Neural progenitor cell (in vitro differentiated cells): ENCODE measurements at places on chromosomes 2 and 18. TPM values are rescaled to one million over a fixed set of nuclear protein-coding genes. Genes with fewer than 3 reads are reported as not detected.

Gene CYTIP
- total RNA-seq: 0.19 and 0.54 TPM in 2 replicates

Gene SERPINB2
- not detected in 2 replicates for total RNA-seq

Gene RDH14
- 27.7 and 33.5 TPM in 2 replicates for total RNA-seq

Gene LYG2
- total RNA-seq: not detected in 2 replicates

Gene GAL3ST2
- total RNA-seq: 0.09 TPM in 1 of 2 replicates, not detected in the other

Gene CPS1
- 73.2 and 86.8 TPM in 2 replicates for total RNA-seq

Gene SNORC
- total RNA-seq: 2.6 TPM in 1 of 2 replicates, not detected in the other

Gene ABHD3
- 13.5 and 21.0 TPM in 2 replicates for total RNA-seq

Gene PROM2
- total RNA-seq: 0.95 and 2.4 TPM in 2 replicates

Gene ATG9A
- total RNA-seq: 32.7 and 40.3 TPM in 2 replicates

Gene EFEMP1
- total RNA-seq: 16.1 and 25.5 TPM in 2 replicates

Gene HOXD12
- total RNA-seq: not detected in 2 replicates

Gene HOXD11
- not detected in 2 replicates for total RNA-seq

Gene GATA6
- 0.26 and 0.28 TPM in 2 replicates for total RNA-seq

Gene SERPINB3
- not detected in 2 replicates for total RNA-seq

Gene ANKRD62
- total RNA-seq: 0.15 TPM in 1 of 2 replicates, not detected in the other

Gene FAM124B
- 0.15 TPM in 1 of 2 replicates, not detected in the other for total RNA-seq

Gene C1QL2
- total RNA-seq: not detected in 2 replicates

Gene RAPGEF4
- 1.1 and 1.8 TPM in 2 replicates for total RNA-seq

Gene CNGA3
- not detected in 2 replicates for total RNA-seq

Gene VIL1
- total RNA-seq: 0.22 TPM in 1 of 2 replicates, not detected in the other

Gene REG3A
- not detected in 2 replicates for total RNA-seq

Gene ALLC
- not detected in 2 replicates for total RNA-seq

Gene DPY30
- total RNA-seq: 110 and 199 TPM in 2 replicates

Gene ACMSD
- total RNA-seq: not detected in 2 replicates

Gene ITGAV
- 58.7 and 72.8 TPM in 2 replicates for total RNA-seq

Gene ACADL
- total RNA-seq: 0.09 TPM in 1 of 2 replicates, not detected in the other

Gene AMER3
- not detected in 2 replicates for total RNA-seq

Gene MYO5B
- total RNA-seq: 5.0 and 6.7 TPM in 2 replicates

Gene ALPP
- not detected in 2 replicates for total RNA-seq

Gene CRYGC
- total RNA-seq: not detected in 2 replicates

Gene KCNG3
- total RNA-seq: 6.8 and 7.8 TPM in 2 replicates

Gene ONECUT2
- total RNA-seq: 0.06 and 0.15 TPM in 2 replicates

Gene TTR
- 1.8 TPM in 1 of 2 replicates, not detected in the other for total RNA-seq

Gene RUFY4
- total RNA-seq: not detected in 2 replicates

Gene LPIN1
- 18.0 and 22.9 TPM in 2 replicates for total RNA-seq

Gene WNT6
- not detected in 2 replicates for total RNA-seq

Gene PRSS56
- total RNA-seq: not detected in 2 replicates

Gene HOXD10
- not detected in 2 replicates for total RNA-seq

Gene SERPINB11
- total RNA-seq: not detected in 2 replicates

Gene APOB
- total RNA-seq: 0.34 and 0.47 TPM in 2 replicates

Gene SLC4A5
- total RNA-seq: 1.7 and 2.0 TPM in 2 replicates

Gene CCDC74B
- total RNA-seq: 8.8 and 13.8 TPM in 2 replicates

Gene GALNT14
- 6.0 and 6.4 TPM in 2 replicates for total RNA-seq

Gene HTR2B
- total RNA-seq: not detected in 2 replicates

Gene CRYGD
- not detected in 2 replicates for total RNA-seq

Gene KCNE4
- total RNA-seq: not detected in 2 replicates

Gene CD207
- total RNA-seq: not detected in 2 replicates

Gene LRATD1
- 1.9 and 2.9 TPM in 2 replicates for total RNA-seq

Gene MBD5
- 32.0 and 38.8 TPM in 2 replicates for total RNA-seq

Gene TLK1
- 26.4 and 31.1 TPM in 2 replicates for total RNA-seq

Gene RNF152
- 23.0 and 24.1 TPM in 2 replicates for total RNA-seq

Gene SDC1
- total RNA-seq: 27.5 and 54.0 TPM in 2 replicates

Gene UGT1A1
- not detected in 2 replicates for total RNA-seq
